ENCODE measurements at places on chromosomes 3 and 15.

- DNase-seq = no peak
These were observed 45.3 kb downstream of the SLCO3A1 start for GRCh38 chr15:91898843-91899242.

- no peak for DNase-seq
These were observed 511.0 kb upstream of the ALCAM start for GRCh38 chr3:104855702-104856101.

- DNase-seq = no peak
These were observed 348.8 kb downstream of the ROBO1 start for GRCh38 chr3:79418855-79419621.

DNA sequence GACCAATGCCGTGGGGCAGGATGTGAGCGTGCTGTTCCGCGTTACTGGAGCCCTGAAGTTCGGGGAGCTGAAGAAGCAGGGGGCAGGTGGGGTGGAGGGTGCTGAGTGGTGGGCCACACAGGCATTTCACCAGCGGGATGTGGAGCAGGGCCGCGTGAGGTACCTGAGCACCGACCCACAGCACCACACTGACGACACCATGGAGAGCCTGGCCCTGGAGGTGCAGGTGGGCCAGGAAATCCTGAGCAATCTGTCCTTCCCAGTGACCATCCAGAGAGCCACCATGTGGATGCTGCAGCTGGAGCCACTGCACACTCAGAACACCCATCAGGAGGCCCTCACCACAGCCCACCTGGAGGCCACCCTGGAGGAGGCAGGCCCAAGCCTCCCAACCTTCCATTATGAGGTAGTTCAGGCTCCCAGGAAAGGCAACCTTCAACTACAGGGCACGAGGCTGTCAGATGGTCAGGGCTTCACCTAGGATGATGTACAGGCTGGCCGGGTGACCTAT lies 179.6 kb downstream of the TBC1D2B start:
- no peak for DNase-seq

- no peak for DNase-seq
These were observed 43.4 kb upstream of the APEH start for GRCh38 chr3:49630784-49631183.

DNA sequence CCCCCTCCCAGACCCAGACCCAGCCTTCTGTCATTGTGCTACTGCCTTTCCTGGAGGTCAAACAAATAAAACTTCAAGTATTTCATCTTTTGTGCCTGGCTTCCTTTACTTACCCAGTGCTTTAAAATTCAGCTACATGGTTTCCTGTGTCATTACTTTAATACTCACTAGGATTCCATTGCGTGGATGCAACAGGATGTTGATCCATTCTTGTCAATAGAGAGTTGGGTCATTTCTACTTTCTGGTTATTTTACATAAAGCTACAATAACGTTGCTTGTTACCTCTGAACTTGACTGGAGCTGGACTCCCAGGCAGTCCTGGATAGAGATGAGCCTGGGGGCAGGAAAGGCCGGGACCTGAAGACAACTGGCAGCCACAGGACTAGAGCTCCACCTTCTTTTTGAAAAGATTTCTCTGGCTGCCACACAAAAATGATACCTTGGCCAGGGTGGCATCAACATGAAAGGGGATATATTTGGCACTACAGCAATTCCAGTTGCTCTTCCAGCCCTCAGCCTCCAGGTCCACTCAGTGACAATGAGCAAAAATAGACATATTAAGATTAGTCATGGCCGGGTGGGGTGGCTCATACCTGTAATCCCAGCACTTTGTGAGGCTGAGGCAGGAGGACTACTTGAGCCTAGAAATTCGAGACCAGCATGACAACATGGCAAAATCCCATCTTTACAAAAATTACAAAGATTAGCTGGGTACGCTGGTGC lies 23.3 kb upstream of the HEG1 start:
- DNase-seq = no peak
